Thyroid gland (tissue), 4 donors: ENCODE measurements at places on chromosomes 4 and X.

DNA sequence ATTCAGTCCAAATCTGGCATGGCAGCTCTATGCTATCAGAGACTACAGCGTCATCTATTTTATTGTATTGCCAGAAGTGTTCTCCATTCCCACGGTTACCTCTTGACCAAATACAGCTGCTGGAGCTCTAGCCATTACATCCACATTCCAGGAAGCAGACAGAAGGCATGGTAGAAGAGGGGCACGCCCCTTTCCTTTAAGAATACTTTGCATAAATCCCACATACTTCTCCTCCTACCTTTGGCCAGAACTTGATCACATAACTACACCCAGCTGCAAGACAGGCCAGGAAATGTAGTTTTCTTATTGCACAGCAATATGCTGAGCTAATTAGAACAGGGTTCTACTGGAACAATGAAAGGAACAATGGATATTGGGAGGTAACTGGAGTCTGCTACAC, 14.9 kb downstream of the SLC9A7 start:
- no peaks in the 10 kb centered on the region for H3K27me3 ChIP-seq
- no peak overlapping the region for H3K27ac ChIP-seq
- no peak overlapping the region for H3K4me3 ChIP-seq
- no peaks in the 10 kb centered on the region for H3K36me3 ChIP-seq
- H3K4me1 ChIP-seq: no peaks in the 10 kb centered on the region
- DNase-seq: no peak

- no peak overlapping the region for H3K4me3 ChIP-seq
- peak; percentile 16 for DNase-seq
- H3K4me1 ChIP-seq: no peaks in the 10 kb centered on the region
- no peaks in the 10 kb centered on the region for H3K27me3 ChIP-seq
- no peaks in the 10 kb centered on the region for H3K36me3 ChIP-seq
These were observed 4.7 kb downstream of the HS3ST1 start for GRCh38 chr4:11424000-11424399.

GRCh38 chr4:91322961-91323360, 980.8 kb upstream of the GRID2 start:
- H3K4me3 ChIP-seq: no peak overlapping the region
- no peak overlapping the region for H3K27ac ChIP-seq
- H3K27me3 ChIP-seq: no peaks in the 10 kb centered on the region
- no peak for DNase-seq
- H3K4me1 ChIP-seq: no peaks in the 10 kb centered on the region

GRCh38 chrX:70141373-70141772, 8.1 kb downstream of the IGBP1 start:
- H3K4me3 ChIP-seq: no peak overlapping the region
- no peaks in the 10 kb centered on the region for H3K27me3 ChIP-seq
- no peak overlapping the region for H3K27ac ChIP-seq
- no peak for DNase-seq
- no peaks in the 10 kb centered on the region for H3K36me3 ChIP-seq

DNA sequence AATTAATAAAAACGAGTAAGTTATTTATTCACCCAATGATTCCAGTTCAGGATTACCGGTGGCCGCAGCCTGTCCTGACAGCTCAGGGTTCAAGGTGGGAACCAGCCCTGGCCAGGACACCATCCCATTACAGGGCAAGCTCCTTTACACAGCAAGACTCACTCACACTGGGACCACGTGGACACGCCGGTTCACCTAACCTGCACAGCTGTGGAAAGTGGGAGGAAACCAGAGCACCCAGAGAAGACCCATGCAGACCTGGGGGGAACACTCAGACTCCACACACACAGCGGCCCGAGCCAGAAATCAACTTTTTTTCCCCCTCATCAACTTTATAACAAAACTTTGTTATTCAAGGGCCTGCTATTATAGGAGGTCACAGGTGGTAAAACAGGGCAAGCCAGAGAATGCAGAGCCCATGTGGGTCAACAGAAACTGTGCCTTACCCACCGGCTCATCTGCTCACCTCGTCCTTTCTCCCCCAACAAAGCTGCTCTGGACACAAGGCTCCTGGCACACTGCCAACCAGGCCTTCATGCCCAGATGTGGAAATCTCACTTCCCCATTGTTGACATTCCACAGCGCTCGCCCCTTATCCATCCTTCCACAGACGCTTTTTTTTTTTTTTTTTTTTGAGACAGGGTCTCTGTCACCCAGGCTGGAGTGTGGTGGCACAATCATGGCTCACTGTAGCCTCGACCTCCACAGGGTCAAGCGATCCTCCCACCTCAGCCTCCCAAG, 8.0 kb upstream of the ODAPH start:
- no peaks in the 10 kb centered on the region for H3K27me3 ChIP-seq
- no peaks in the 10 kb centered on the region for H3K4me1 ChIP-seq
- H3K4me3 ChIP-seq: no peak overlapping the region
- peak; percentile 23 for DNase-seq

DNA sequence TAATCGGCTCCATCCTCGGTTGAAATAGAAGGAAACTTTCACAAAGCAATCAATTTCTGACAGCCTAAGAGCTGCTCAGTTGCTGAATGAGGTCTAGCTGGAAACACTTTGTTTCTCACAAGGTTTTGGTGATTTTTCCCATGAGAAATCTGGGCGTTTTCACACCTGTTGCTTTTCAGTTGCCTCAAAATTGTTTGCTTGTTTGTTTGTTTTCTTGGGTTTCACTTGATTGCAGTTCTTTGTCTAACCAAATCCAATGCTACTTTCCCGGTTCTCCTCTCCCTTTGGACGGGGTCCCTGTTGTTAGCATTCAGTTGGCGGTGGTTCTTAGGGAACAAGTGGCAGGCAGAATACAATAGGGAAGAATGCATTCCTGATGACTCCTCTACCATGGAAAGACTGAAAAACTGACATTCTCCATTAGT, 135.5 kb downstream of the PALLD start:
- peaks cover 33% of the 10 kb centered on the region for H3K4me1 ChIP-seq
- peak overlapping the region; percentile 95 for H3K27ac ChIP-seq
- DNase-seq: no peak
- no peak overlapping the region for H3K4me3 ChIP-seq

DNA sequence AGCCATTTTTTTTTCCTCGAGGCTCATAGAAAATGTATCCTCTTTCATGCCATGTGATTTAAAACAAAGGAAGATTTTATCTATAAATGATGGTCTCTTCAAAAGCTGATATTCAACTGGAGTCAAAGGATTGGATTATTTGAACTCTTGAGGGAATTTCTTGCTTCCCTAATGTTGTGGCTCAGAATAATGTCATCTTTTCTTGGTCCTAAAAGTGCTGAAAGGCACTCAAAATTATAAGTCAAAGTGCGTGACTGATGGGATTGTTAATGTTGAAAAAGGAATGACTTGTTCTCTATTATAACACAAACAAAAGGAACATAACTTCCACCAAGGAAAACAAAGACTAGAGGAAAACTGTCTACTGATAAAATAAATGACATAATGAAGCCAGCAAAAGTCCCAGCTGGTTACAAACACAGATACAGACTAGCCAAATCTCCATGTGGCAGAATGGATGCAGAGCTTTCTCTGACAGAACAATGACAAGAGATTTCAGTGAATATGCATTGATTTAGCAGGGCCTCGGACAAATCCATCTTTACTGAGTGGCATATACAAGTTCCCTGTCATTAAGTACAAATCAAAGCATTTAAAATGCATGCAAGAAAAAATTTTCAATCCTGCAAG, 552.6 kb downstream of the GBA3 start:
- no peak for DNase-seq
- H3K27me3 ChIP-seq: no peaks in the 10 kb centered on the region
- H3K27ac ChIP-seq: no peak overlapping the region
- no peaks in the 10 kb centered on the region for H3K4me1 ChIP-seq
- no peak overlapping the region for H3K4me3 ChIP-seq

DNA sequence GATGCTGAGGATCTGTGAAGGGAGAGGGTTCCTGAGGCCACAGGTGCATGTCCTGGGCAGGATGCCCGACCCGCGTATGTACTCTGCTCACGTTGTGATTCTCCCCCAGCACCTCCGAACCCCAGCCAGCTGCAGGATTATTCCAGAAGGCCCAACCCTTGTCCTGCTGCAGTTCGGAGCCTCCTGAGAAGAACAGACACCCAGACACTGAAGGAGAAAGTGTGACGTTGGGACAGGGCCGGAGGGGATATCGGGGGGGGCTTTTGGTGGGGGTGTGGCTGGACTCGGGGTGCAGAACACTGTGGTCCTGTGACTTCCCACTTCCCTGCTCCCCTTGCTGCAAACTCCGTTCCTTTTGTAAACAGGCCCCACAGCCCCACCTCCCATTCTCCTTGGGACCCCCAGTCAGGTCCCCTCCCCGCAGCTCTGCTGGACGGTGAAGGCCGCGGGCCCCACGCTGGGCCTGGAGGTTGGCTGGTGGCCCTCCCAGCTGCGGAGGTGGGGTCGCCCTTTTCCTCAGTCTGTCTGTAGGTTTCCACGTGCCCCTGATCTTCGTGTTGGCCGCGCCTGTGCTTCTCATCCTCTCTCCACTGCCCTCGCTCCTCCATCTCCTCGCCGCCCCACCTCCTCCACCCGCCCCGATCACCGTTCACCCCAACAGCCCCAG, 83.0 kb upstream of the ADRA2C start:
- H3K27ac ChIP-seq: no peak overlapping the region
- no peak for DNase-seq
- H3K36me3 ChIP-seq: no peaks in the 10 kb centered on the region
- H3K4me3 ChIP-seq: no peak overlapping the region
- H3K4me1 ChIP-seq: peaks cover 9% of the 10 kb centered on the region

GRCh38 chr4:155468282-155468681, 91.5 kb upstream of the MAP9 start:
- H3K27ac ChIP-seq: no peak overlapping the region
- H3K36me3 ChIP-seq: no peaks in the 10 kb centered on the region
- no peak overlapping the region for H3K4me3 ChIP-seq
- H3K4me1 ChIP-seq: no peaks in the 10 kb centered on the region
